ENCODE measurements at places on chromosomes 11 and 22. TPM values are rescaled to one million over a fixed set of nuclear protein-coding genes. Genes with fewer than 3 reads are reported as not detected.

ANO1 gene
- 0.07 TPM for total RNA-seq

DNAJB7 gene
- total RNA-seq, result not detected

NDUFA6 gene
- 108 TPM for total RNA-seq

C11orf86 gene
- not detected for total RNA-seq

MS4A4E gene
- total RNA-seq, result not detected

OR9I1 gene
- total RNA-seq, result not detected

MAFF gene
- total RNA-seq, result 42.1 TPM

ADAMTS15 gene
- 2.4 TPM for total RNA-seq

KLHDC7B gene
- total RNA-seq, result not detected

C22orf42 gene
- total RNA-seq, result not detected

UPK2 gene
- not detected for total RNA-seq

KRTAP5-9 gene
- not detected for total RNA-seq

SEPTIN3 gene
- total RNA-seq, result 0.14 TPM

TRIM51 gene
- total RNA-seq, result not detected

TRIM48 gene
- total RNA-seq, result not detected

KBTBD4 gene
- 12.3 TPM for total RNA-seq

CD3G gene
- total RNA-seq, result not detected

OR6T1 gene
- total RNA-seq, result not detected

LAYN gene
- 20.8 TPM for total RNA-seq

JAM3 gene
- total RNA-seq, result 22.0 TPM

WNT11 gene
- total RNA-seq, result not detected

GVQW3 gene
- 0.87 TPM for total RNA-seq

CRYAB gene
- 5.9 TPM for total RNA-seq

PKP3 gene
- 30.7 TPM for total RNA-seq

FXYD2 gene
- total RNA-seq, result 286 TPM

PRR33 gene
- total RNA-seq, result not detected

MDK gene
- total RNA-seq, result 604 TPM

OR2D2 gene
- total RNA-seq, result not detected
